Gastrocnemius medialis (tissue), 4 donors: ENCODE measurements at places on chromosomes 4 and X. TPM values are rescaled to one million over a fixed set of nuclear protein-coding genes. Genes with fewer than 3 reads are reported as not detected.
A peak's percentile ranks its signal among the peaks of the same experiment; 100 is the strongest.

Gene SLC35A2
- 18.4 TPM for total RNA-seq

Gene NCAPG
- 0.33 TPM for total RNA-seq

Gene TXK
- not detected for total RNA-seq

Gene HERC3
- total RNA-seq, result 32.3 TPM

Gene MSX1
- total RNA-seq, result 1.7 TPM

Gene ARHGAP4
- 4.4 TPM for total RNA-seq

Gene MAGEB1
- total RNA-seq, result not detected

Gene RBBP7
- total RNA-seq, result 146 TPM

Gene MUC7
- not detected for total RNA-seq

Gene SCRG1
- total RNA-seq, result not detected

Gene LRP2BP
- 0.20 TPM for total RNA-seq

Gene GPRASP3
- total RNA-seq, result 1.4 TPM

Gene FREM3
- not detected for total RNA-seq

DNA sequence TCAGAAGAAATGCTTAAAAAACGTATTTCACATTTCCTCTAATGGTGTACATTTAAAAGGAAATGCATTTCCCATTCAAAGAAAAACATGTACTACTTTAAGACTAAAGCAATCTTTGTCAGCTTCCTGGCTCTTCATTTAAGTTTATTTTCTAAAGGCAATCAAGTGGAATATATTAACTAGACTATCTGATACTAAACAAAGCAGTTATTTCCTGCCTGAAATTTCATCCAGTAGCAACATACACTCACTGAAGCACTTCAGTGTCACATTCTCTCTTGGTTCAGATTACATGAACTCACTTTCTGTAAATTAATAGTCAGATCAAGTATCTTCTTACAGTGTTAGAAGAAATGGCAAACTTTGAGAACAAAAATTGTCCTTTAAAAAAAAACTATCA, 42.5 kb downstream of the LRBA start:
- no peak overlapping the region for H3K4me3 ChIP-seq
- no peaks in the 10 kb centered on the region for H3K36me3 ChIP-seq
- no peaks in the 10 kb centered on the region for H3K27me3 ChIP-seq
- H3K27ac ChIP-seq, result no peak overlapping the region
- peaks cover 14% of the 10 kb centered on the region for H3K4me1 ChIP-seq

- no peak overlapping the region for H3K27ac ChIP-seq
- H3K4me1 ChIP-seq, result no peaks in the 10 kb centered on the region
- H3K36me3 ChIP-seq, result no peaks in the 10 kb centered on the region
- H3K27me3 ChIP-seq, result no peaks in the 10 kb centered on the region
These were observed 999.5 kb upstream of the PABPC4L start for GRCh38 chr4:135201081-135201480.

GRCh38 chrX:37437160-37437559, 88.0 kb downstream of the PRRG1 start:
- no peaks in the 10 kb centered on the region for H3K36me3 ChIP-seq
- no peak overlapping the region for H3K27ac ChIP-seq
- H3K27me3 ChIP-seq, result no peaks in the 10 kb centered on the region
- peaks cover 4% of the 10 kb centered on the region for H3K4me1 ChIP-seq
- DNase-seq, result no peak
- no peak overlapping the region for H3K4me3 ChIP-seq

DNA sequence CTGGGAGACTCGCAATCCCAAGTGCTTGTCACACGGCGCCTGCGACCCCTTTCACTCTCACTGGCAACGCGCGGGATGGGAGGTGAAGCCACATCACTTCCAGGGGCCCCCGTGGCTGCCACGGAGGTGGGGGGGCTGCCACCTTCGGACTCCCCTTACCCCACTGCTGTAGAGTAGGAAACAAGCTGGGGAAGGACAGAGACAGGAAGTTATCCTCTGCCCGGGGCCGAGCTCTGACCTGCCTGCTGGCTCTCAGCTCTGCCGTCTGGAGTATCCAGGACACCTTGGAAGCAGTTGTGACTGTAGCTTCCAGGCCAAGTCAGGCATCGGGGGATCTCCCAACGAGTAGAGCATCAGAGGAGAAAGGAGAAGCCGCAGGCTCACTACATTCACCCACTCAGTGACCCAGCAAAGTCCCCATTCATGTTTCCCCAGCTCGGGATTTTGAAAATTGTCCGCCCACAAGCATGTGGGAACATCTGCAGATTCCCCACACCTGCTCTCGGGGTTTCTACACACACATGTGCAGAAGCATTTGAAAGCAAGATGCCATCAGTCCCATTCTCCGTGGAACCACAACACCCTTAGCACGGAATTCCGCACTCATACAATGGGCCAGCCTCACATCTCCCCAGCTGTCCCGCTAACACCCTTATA, 10.8 kb downstream of the PDZD4 start:
- H3K4me1 ChIP-seq, result no peaks in the 10 kb centered on the region
- H3K36me3 ChIP-seq, result no peaks in the 10 kb centered on the region
- no peak for DNase-seq
- peaks cover 8% of the 10 kb centered on the region for H3K27me3 ChIP-seq
- H3K27ac ChIP-seq, result no peak overlapping the region

DNA sequence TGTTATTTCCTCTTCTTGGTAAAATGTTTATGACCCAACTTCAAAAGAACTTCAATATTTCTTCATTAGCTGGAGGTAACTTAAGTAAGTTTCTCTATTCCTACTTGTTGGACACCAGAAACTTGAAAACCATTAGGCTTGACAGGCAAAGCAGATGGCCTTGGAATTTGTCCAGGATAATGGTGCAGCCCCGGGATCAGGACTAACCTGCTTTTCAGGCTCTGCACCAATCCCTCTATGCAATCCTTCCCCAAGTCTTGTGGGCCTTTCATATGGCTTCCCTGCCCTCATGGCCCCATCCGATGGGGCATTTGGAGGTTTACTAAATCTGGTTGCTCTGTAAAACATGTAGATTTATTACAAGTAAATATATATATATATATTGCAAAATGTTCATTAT, 68.5 kb downstream of the SPINK2 start:
- H3K27me3 ChIP-seq, result no peaks in the 10 kb centered on the region
- no peak overlapping the region for H3K4me3 ChIP-seq
- no peaks in the 10 kb centered on the region for H3K4me1 ChIP-seq
- H3K36me3 ChIP-seq, result no peaks in the 10 kb centered on the region

GRCh38 chr4:10085386-10085785, 31.2 kb downstream of the WDR1 start:
- no peak for DNase-seq
- peaks cover 43% of the 10 kb centered on the region for H3K4me1 ChIP-seq
- peak overlapping the region; percentile 77 for H3K27ac ChIP-seq
- H3K4me3 ChIP-seq, result no peak overlapping the region
- H3K36me3 ChIP-seq, result no peaks in the 10 kb centered on the region

GRCh38 chr4:39565878-39566600, 38.8 kb upstream of the UGDH start:
- no peak overlapping the region for H3K4me3 ChIP-seq
- no peaks in the 10 kb centered on the region for H3K36me3 ChIP-seq
- DNase-seq, result no peak
- no peaks in the 10 kb centered on the region for H3K4me1 ChIP-seq
- no peaks in the 10 kb centered on the region for H3K27me3 ChIP-seq

GRCh38 chrX:63561425-63561824, 210.3 kb upstream of the SPIN4 start:
- H3K27ac ChIP-seq, result peak overlapping the region; percentile 86
- no peak for DNase-seq
- peak overlapping the region; percentile 78 for H3K4me3 ChIP-seq
- no peaks in the 10 kb centered on the region for H3K27me3 ChIP-seq

DNA sequence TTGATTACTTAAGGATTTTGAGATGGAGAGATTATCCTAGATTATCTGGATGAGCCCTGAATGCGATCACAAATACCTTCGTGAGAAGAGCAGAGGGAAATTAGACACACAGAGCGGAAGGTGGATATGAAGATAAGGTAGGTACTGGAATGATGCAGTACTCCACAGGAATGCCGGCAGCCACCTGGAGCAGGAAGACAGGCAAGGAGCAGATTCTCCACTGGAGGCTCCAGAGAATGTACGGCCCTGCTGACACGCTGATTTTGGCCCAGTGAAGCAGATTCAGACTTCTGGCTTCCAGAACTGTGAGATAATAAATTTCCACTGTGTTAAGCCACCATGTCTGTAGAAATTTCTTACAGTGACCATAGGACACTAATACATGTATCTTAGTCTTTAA, 79.4 kb upstream of the PITX2 start:
- no peaks in the 10 kb centered on the region for H3K4me1 ChIP-seq
- no peaks in the 10 kb centered on the region for H3K27me3 ChIP-seq
- DNase-seq, result no peak
- no peak overlapping the region for H3K27ac ChIP-seq
- no peak overlapping the region for H3K4me3 ChIP-seq

GRCh38 chr4:37653601-37654000, 32.6 kb downstream of the RELL1 start:
- H3K4me1 ChIP-seq, result peaks cover 40% of the 10 kb centered on the region
- no peak overlapping the region for H3K4me3 ChIP-seq
- H3K27ac ChIP-seq, result no peak overlapping the region
- DNase-seq, result no peak
- no peaks in the 10 kb centered on the region for H3K27me3 ChIP-seq

GRCh38 chrX:52265713-52266112, 81.0 kb downstream of the MAGED4 start:
- H3K4me3 ChIP-seq, result no peak overlapping the region
- DNase-seq, result no peak
- H3K27me3 ChIP-seq, result no peaks in the 10 kb centered on the region
- H3K27ac ChIP-seq, result no peak overlapping the region
- no peaks in the 10 kb centered on the region for H3K36me3 ChIP-seq

DNA sequence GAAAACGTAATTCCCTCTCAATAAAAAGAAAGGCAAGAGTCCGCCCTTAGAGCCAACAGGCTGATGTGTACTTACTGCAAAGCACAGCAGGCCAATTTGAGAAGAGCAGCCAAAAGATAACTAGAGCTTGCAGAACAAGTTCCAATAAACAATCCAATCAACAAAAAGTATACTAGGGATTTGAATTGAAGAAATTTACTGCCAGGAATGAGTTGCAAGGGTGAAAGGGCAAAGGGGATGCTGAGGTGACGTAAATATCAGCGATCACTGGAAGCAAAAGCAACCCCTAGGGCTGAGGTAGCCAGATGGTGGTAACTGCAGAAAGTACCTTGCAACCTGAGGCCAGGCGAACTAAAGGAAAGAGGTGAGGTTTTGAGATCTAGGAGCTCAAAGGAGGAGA, 152.1 kb upstream of the TENM3 start:
- no peak for DNase-seq
- no peaks in the 10 kb centered on the region for H3K36me3 ChIP-seq
- no peak overlapping the region for H3K27ac ChIP-seq
- no peaks in the 10 kb centered on the region for H3K27me3 ChIP-seq
- H3K4me3 ChIP-seq, result no peak overlapping the region
